ENCODE measurements at places on chromosomes 5 and 9.

DNA sequence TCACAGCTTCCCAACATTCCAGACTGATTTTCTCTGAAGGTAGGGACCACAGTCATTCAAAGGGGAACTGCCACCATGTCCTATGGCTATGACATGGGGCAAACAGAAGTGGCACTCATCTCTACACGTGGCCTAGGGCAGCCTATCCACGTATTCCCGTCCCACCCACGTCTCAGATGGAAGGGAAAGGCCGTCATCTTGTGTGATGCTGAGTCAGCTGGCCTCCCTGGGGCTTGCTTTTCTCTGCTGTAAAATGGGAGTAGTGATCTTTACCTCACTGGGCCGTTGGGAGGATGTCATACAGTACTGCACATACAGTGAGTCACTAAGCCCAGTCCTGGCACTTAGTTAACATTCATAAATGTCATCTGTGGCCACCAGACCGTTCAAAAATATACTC lies 72.3 kb downstream of the RAPGEF1 start:
- peak; percentile 60 for DNase-seq

GRCh38 chr9:109238125-109238524 lies 71.1 kb upstream of the FRRS1L start:
- DNase-seq: no peak

DNA sequence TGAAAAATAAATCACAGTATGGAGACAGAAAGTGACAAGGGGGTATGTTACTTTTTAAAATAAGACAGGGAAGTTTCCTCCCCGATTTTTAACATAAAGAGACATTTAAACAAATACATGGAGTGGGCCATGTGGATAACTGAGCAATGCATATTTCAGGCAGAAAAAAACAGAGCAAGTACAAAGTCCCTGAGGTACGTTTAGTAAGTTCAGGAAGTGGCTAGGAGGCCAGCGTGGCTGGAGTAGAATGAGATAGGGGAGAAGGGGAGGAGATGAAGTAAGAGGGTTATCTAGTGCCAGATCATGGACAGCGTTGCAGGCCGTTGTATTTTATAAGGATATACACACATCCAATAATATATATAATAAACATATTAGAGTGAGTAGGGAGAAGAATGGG lies 84.2 kb upstream of the ELL2 start:
- no peak for DNase-seq

GRCh38 chr5:6497262-6497661 lies 48.6 kb downstream of the UBE2QL1 start:
- DNase-seq: no peak

GRCh38 chr5:31916327-31916726 lies 257.8 kb downstream of the GOLPH3 start:
- DNase-seq: no peak

- no peak for DNase-seq
These were observed 32.6 kb upstream of the ACOT12 start for GRCh38 chr5:81426359-81427030.

DNA sequence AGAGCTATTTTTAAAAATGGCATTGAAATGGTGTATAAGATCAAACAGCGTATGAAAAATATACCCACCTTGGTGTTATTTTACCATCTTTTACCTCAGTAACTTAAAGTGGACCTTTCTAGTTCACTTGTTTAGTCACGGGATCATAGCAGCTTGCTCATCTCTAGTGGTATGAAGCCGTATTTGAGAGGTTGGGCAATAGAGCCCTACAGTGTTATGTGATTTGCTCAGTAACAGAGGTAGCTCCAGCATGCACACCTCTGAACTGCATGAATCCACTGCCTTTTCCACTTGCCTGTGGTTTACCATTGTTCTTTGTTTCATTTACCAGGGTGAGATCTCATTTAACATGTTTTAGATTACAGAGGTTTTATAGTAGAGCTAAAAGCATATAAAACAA lies 134.4 kb downstream of the ATG10 start:
- DNase-seq: no peak

DNA sequence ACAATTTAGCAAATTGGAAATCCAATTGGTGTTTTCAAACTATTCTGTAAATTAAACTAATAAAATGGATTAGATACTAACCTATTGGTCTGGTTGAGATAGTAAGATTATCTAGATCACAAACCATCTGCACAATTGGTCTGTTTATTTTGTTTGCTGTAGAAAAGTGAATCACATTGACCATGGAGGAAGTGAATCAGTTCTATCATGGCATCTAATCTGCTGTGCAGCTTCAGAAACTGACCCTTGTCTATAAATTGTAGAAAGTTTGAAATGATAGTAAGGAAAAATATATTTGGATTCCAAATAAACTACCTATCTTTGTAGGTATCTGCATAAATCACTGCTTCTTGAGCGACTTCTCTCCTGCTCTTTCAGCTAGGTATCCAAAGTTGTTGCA lies 1865.4 kb downstream of the MAT2B start:
- DNase-seq: no peak

- DNase-seq: no peak
These were observed 10.6 kb downstream of the GRIN3A start for GRCh38 chr9:101727612-101728524.

DNA sequence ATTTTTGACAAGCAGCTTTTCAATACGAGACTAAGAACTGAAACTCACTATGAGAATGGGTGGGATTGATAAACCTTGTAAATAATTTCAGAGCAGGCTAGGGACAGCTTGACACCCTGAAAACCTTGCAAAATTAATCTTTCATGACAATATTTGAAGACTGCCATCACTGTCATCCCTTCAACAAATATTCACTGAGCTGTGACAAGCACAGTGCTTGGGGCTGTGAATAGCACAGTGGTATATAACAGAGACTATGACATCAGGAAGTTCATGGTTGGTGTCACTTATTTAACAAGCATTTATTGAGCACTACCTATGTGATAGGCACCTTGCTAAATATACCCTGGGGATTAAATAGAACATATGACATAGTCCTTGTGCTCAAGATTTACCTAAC lies 741.0 kb upstream of the RIOK2 start:
- no peak for DNase-seq

DNA sequence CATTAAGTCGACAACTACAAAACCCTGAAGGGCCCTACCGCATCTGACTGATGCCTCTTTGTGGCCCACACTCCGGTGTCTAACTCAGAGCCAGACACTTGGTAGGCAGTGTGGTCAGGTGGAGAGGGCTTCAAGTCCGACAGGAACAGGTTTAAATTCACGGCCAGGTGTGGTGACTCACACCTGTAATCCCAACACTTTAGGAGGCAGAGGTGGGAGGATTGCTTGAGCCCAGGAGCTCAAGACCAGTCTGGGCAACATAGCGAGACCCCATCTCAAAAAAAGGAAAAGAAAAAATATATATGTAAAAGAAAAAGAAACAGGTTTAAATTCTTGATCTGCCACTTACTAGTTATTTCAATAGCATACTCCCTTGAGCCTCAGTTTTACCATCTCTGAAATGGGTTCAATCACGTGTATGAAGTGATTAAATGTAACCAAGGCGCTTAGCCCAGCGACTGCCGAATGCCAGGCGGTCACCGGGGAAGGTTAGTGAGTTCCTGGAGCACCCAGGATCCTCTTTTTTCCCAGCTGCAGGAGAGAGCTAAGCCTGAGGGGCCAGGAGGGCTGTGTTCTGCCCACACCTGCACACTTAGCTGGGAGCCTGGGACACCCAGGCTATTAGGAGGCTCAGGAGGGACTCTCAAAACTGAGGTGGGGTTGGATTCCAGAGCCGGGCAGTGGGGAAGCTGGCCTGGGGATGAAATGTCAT lies 943 bp downstream of the CLTB start:
- DNase-seq: no peak

- no peak for DNase-seq
These were observed 98.0 kb downstream of the ATPSCKMT start for GRCh38 chr5:10151656-10152055.

GRCh38 chr9:4732890-4733289 lies 8.1 kb downstream of the AK3 start:
- no peak for DNase-seq

DNA sequence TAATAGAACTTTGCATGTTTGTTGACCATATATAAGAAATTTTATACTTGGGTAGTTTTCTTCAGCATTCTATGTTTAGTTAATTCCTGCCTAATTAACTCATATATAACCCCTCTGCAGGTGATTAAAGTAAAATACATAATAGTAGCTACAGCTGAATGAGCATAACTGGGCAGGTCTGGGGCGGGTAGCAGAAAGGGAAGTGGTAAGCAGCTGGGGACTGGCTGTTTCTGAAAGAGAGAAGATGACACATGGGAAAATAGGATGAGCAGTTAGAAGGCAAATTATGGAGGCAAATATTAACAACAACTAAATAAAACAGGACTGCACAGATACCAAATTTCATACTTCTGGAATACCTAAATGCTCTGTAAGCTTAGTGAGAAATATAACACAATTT lies 128.1 kb downstream of the CPLANE1 start:
- no peak for DNase-seq

DNA sequence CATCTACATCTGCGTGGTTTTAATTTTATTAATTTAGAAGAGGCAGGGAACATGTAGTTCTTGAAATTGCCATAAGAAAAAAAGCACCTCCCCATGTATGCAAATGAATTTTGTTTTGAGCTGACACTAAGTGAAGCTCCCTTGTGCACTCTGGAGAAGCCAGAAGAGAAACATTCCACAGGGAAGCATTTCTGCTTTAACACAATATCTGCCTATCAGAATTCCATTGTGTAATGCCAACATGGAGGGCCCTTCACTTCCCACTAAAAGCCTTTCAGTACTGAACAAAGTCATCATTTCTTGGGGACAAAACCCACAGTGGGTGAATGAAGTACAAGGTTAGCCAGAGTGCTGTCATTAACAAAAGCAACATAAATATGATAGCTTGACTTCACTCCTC lies 59.7 kb downstream of the PRELID2 start:
- DNase-seq: no peak

GRCh38 chr9:18428661-18429060 lies 45.3 kb upstream of the ADAMTSL1 start:
- DNase-seq: no peak
